ENCODE measurements at places on chromosomes 1 and 21.

GRCh38 chr1:98493469-98493868, 168.1 kb upstream of the SNX7 start:
- DNase-seq: no peak

DNA sequence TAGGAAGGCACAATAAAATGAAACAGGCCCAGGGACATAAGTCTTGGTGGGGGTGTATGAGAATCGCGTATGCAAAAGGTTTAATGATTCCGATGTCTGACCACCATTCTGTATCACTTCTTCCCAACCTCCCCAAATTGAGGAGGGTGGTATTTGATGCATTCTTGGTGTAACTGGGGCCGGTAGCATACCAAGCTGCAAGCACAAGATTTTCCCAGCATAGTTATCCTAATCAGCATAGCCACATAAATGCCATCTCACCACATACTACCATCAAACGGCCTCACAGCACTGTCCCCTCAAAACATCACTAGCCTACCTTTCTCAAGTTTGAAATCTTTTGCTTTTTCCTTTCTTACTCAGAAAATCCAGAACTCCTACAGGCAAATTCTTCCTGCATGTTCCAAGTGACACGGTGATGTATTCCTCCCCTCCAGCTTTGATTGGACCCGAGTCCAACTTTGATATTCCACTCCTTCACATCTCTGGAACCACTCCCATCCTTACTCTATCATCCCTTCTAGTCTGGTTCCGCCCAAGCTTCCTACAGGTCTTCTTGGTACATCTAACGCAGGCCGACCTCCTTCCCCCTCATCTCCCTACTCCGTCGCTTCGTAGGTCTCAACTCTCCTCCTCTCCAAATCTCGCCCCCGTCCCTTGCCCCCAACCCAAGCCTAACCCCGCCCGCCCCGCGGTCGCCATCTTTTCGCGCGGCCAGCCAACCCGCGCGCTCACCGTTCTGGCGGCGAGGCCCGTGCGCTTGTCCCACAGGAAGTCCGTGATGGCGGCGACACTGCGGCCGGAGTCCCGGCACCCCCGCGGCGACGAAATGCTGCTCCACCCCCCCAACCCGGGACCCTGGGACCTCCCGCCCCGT, 600 bp downstream of the CLK2 start:
- no peak for DNase-seq

- DNase-seq: no peak
Measured at GRCh38 chr1:66327588-66327987, 206.4 kb upstream of the SGIP1 start.

DNA sequence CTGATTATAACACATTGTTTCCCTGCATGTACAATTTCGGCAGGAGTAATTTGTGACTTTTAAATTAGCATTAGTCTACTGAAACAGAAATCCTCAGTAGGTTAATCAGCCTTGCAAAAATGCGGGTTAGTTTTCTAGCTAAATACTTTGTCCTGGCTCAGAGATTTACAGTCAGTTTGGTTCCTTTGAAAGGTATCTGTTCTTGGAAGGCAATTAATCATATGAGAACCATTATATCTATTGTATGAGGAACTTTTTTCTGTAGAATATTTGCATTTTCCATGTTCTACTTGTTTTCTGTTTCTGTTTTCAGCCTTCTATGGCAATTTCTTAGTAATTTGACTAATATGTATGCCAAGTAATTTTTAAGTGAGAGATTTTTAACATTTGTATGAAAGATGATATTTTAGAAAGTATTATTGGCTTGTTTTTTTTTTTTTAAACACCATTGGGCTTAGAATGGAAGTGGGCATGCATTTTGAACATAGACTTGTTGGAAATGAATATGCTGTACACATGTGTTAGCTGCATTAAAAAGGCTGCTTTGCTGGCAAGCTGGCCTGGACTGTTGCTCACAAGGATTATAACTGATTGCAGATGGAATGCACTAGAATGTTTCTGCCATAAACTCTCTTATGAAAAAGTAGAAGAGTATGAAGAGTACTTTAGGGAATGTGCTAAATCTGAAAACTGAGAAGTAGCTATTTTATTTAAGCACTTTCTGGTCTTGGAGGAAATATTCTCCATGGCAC, 26.2 kb downstream of the KIF1B start:
- DNase-seq: no peak

DNA sequence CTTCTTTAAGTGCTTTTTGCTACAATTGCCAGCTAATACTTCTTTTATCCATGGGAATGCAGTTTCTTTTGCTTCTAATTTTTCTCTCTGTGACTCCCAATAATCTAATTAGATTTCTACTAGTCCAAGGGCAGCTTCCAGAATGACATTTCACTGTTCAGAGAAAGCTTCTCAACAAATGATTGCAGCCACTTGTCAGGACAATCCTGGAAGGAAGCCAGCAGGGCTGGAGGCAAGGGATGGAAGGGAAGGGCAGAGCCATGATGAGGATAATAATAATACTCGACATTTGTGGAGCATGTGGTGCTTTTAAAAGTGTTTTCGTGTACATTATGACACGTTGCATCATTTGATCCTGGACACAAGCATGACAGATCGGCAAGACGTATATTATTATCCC, 19.4 kb downstream of the F11R start:
- DNase-seq: no peak

- DNase-seq: no peak
Measured at GRCh38 chr1:241063276-241063675, 293.7 kb downstream of the RGS7 start.

- no peak for DNase-seq
Measured at GRCh38 chr1:7885513-7886404, 32.9 kb upstream of the UTS2 start.

- no peak for DNase-seq
Measured at GRCh38 chr1:110672001-110672752, 2.6 kb downstream of the KCNA3 start.

GRCh38 chr1:66334318-66334717, 199.6 kb upstream of the SGIP1 start:
- no peak for DNase-seq

GRCh38 chr21:15095326-15095725, 30.5 kb upstream of the NRIP1 start:
- DNase-seq: no peak

- peak; percentile 55 for DNase-seq
Measured at GRCh38 chr1:211944733-211945500, 90.4 kb downstream of the INTS7 start.

GRCh38 chr1:56099766-56100265, 479.5 kb downstream of the PLPP3 start:
- DNase-seq: no peak

DNA sequence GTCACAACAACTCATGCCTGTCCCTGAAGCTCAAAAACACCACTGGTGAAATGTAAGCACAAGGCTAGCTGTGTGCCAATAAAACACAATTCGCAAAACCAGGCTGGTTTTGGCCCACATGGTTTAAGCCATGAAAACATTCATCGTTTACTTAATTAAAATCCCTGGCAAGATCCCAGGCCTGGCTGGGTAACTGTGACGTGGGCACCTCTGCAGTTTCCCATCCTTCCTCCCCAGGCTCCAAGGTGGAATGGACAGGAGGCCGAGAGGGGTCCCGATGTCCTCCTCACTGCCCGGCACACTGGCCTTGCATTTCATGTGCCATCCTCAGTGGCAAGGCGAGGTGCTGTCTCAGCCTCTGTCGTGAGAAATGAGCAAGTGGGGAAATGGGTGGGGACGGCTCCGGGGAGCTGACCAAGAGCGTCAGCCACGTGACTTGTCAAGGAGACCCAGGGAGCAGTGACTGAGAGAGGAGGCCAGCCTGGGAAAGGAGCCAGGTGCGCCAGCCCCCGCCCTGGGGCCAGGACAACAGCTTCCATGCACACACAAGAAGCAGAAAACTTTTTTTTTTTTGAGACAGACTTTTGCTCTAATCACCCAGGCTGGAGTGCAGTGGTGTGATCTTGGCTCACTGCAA, 153.1 kb upstream of the RAB4A start:
- DNase-seq: peak; percentile 93
